Uterus (tissue), 4 donors: ENCODE measurements at places on chromosomes 3 and 15. TPM values are rescaled to one million over a fixed set of nuclear protein-coding genes. Genes with fewer than 3 reads are reported as not detected.
A peak's percentile ranks its signal among the peaks of the same experiment; 100 is the strongest.

- H3K27me3 ChIP-seq: no peaks in the 10 kb centered on the region
- no peaks in the 10 kb centered on the region for H3K36me3 ChIP-seq
- H3K4me1 ChIP-seq: no peaks in the 10 kb centered on the region
- no peak overlapping the region for H3K4me3 ChIP-seq
- H3K27ac ChIP-seq: no peak overlapping the region
These were observed 101.9 kb downstream of the CHDH start for GRCh38 chr3:53744351-53744750.

DNA sequence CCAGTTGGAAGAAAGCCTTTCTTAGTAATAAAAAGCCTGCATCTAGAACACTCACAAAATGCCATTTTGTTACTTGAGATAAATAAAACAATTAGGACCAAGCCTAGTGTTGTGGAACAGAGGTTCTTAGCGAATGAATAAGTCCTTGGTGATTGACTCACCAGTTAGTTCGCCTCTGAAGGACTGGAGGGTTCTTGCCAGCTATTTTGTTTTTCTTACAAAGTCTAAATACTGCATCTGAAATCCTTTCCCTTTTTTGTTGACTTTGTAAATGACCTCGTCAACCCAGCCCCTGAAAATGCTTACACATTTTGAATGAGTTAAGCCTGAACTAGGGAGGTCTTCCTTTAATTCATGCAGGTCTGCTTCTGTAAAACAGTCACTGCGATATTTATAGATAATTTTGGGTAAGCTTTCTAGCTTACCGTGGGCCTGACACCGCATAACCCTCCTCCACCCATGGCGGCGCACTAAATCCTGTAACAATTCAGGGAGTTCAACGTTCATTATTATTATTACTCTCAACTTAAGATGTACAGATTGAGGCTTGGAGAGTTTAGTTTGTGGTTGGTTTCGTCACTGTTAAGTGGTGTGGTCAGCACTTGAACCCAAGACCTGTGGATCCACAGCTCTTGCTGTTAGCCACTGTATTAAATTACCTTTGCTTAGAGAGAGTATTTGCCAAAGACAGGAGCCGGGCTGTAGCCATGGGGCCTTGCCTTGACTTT, 45.0 kb upstream of the SACM1L start:
- no peak overlapping the region for H3K27ac ChIP-seq
- H3K4me3 ChIP-seq: no peak overlapping the region
- H3K27me3 ChIP-seq: no peaks in the 10 kb centered on the region
- H3K36me3 ChIP-seq: no peaks in the 10 kb centered on the region

- H3K4me3 ChIP-seq: no peak overlapping the region
- H3K27me3 ChIP-seq: no peaks in the 10 kb centered on the region
- H3K36me3 ChIP-seq: no peaks in the 10 kb centered on the region
- H3K27ac ChIP-seq: no peak overlapping the region
- no peak for DNase-seq
- no peaks in the 10 kb centered on the region for H3K4me1 ChIP-seq
These were observed 469.6 kb upstream of the DPPA4 start for GRCh38 chr3:109806929-109807328.

- no peaks in the 10 kb centered on the region for H3K36me3 ChIP-seq
- H3K4me3 ChIP-seq: peak overlapping the region; percentile 17
- peak overlapping the region; percentile 56 for H3K27ac ChIP-seq
- DNase-seq: peak; percentile 78
- no peaks in the 10 kb centered on the region for H3K27me3 ChIP-seq
These were observed 162.9 kb downstream of the CHSY1 start for GRCh38 chr15:101088788-101089578.

The C3orf80 gene
- 1.2 TPM for total RNA-seq

The SIDT1 gene
- 3.7 TPM for total RNA-seq

The GATA2 gene
- 43.0 TPM for total RNA-seq

- H3K27me3 ChIP-seq: no peaks in the 10 kb centered on the region
- no peak for DNase-seq
- no peak overlapping the region for H3K4me3 ChIP-seq
- H3K4me1 ChIP-seq: no peaks in the 10 kb centered on the region
- H3K27ac ChIP-seq: no peak overlapping the region
These were observed 9.4 kb upstream of the SCN5A start for GRCh38 chr3:38658841-38659240.

The PLSCR5 gene
- total RNA-seq: not detected

GRCh38 chr3:190485830-190486532, 27.9 kb upstream of the IL1RAP start:
- no peak overlapping the region for H3K4me3 ChIP-seq
- H3K4me1 ChIP-seq: no peaks in the 10 kb centered on the region
- no peak overlapping the region for H3K27ac ChIP-seq
- H3K36me3 ChIP-seq: no peaks in the 10 kb centered on the region
- no peak for DNase-seq

DNA sequence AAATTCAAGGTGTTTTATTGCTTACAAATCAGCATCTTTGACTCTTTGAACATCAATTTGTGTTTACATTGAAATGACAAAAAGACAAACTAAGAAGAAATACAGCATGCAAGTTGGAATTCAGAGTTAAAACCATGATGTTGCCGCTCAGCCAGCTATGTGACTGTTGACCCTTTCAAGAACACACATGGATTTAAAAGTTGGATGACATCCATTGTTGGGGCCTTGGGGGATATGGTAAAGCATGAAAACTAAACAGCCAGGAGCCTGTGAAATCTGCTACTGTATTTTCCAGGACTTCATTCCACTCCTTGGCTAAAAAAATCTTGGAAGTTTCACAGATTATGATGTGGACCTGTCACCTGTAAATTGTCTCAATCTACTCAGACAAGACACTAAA, 4.6 kb downstream of the P2RY1 start:
- H3K4me1 ChIP-seq: no peaks in the 10 kb centered on the region
- no peak for DNase-seq
- no peaks in the 10 kb centered on the region for H3K36me3 ChIP-seq
- H3K27ac ChIP-seq: no peak overlapping the region
- no peak overlapping the region for H3K4me3 ChIP-seq

GRCh38 chr3:13647298-13648059, 98.6 kb downstream of the FBLN2 start:
- no peak overlapping the region for H3K4me3 ChIP-seq
- no peaks in the 10 kb centered on the region for H3K27me3 ChIP-seq
- no peak for DNase-seq
- peaks cover 9% of the 10 kb centered on the region for H3K4me1 ChIP-seq
- no peaks in the 10 kb centered on the region for H3K36me3 ChIP-seq
- no peak overlapping the region for H3K27ac ChIP-seq
